ENCODE measurements at places on chromosomes 5 and 9.

DNA sequence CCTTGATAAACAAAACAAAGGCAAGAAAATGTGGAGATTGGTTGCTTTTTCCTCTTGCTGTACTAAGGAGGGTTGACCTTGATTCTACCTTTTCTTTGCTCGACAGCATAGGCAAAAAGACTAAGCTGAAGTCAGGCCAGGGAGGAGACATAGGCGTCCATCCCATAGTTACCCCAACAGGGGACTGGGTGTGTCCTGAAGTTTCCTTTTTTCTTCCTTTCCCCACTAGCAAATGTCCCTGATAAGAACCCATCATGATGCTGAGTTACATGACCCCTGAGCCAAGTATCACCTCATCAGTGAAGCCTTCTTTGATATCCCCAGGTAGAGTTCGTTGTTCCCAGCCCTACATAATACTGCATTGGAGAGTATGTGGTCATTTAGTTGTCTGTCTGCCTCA is 9.9 kb upstream of the SHROOM1 start:
- no peak for ATAC-seq

- ATAC-seq: no peak
Observed at GRCh38 chr5:168681556-168682183, 102.5 kb upstream of the PANK3 start.

DNA sequence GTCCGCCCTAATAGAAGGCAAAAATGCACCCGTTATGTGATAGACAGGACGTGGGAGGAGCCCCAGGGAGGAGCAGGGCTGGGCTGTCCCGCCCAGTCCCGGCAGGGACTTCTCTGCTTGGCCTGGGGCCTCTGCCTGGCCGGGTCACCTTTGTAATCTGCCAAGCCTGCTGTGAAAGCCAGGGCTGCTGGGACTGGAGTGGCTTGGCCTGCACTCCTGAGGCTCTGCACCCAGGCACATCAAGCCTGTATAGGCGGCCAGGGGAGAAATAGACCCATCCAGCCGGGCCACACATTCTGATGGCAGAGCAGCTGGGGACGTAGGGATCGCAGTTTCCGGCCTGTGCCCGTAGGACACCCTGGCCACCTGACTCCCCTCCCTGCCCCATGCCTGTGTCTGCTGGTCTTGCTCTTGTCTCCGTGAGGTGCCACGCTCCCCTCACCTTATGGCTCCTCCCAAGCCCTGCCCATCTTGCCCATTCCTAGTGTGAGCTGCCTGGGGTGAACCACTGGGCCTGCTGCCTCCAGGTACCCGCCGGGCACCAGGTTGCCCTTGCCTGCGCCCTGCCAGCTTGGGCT is 28.1 kb downstream of the DYNC2I2 start:
- ATAC-seq: peak; percentile 22

DNA sequence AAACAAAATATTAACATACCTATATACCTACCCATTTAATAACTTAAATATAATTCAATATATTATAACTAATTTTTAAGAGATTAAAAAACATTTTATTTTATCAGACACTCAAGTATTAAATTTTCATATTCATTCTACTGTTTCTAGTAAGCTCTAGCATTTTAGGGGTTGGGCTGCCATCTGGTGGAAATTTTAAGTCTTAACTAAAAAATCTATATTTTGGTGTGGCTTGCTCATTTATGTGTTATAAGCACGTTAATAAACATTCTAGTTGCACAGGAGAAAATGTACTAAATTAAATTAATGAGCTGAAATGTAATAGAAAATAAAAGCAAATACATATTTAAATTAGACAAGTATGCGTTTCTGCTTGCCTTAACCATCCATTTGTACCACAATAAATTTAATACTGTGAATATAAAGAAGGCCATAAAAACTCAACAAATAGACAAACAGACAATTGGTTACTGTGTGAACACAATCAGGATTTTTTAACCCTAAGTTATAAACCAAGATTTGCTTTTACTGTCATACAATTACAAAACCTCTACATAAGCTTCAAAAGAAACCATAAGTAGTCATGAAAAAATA is 1728.3 kb upstream of the CDH9 start:
- peak; percentile 28 for ATAC-seq

GRCh38 chr5:93831449-93831848 is 90.0 kb upstream of the POU5F2 start:
- peak; percentile 96 for ATAC-seq

DNA sequence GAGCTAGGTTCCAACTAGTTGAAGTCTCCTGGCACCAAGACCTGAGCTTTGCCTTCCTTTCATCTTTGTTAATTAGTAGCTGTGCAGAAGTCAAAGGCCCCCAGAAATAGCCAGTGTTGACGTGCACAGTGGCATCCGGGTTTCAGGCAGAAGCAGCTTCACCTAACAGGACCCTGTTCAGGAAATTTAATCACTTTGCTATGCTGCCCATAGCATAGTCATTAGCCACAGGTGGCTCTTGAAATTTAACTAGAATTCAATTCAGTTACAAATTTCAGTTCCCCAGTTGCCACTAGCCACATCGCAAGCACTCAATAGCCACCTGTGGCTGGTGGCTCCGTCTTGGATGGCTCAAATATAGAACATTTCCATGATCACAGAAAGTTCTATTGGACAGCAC is 179.1 kb downstream of the GOLPH3 start:
- no peak for ATAC-seq

DNA sequence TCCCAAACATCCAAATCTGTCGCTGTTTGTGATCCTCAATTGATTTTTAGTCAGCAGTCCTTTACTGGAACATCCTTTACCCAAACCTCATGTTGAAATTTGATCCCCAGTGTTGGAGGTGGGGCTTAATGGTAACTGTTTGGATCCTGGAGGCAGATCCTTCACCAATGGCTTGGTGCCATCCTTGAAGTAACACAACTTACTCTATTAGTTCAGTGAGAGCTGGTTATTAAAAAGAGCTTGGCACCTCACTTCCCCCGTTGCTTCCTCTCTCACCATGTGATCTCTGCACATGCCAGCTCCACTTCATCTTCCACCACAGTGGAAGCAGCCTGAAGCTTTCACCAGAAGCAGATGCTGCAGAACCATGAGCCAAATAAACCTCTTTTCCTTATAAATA is 40.3 kb downstream of the DNAJB5 start:
- ATAC-seq: no peak

DNA sequence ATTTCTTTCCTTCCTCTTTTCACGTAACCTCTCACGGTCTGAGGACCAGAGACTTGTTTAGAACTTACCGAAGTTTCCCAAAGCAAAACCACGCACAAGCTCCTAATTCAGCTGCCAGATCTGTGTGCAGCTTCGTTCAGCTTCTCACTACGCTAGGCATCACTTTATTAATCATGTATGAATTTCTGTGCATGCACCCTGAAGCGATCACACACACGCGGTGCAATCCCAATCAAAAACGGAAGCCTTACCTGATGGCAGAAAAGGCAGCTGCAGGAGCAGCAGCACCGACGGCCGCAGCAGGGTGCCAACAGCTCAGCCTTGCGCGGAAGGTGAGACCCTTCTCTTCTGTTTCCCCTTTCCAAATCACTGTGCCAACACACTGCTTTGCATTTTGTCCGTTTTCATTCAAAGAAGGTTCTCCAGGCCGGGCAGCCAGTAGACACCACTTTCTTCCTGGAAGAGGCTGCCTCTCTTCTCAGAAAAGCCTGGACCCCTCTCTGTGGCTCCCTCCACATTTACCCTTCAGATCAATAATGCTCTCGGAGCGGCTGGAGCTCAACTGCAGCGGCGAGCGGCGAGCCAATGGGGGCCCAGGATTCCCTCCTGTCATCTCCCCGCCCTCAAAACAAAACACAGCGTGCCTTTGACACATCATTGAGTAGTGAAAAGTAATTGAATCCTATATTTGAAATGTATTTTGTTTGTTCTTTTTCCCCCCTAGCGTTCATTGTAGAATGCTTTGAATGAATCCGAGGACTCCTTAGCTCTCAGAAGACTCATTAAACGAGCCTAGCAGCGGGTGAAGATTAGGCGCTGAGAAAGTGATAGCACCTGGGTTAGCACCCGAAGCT is at the start of gene CDH12:
TSS of gene CDH12 (minus strand) at position 538 of the 854 bp plus-strand sequence.
- peak; percentile 26 for ATAC-seq

GRCh38 chr5:180618829-180619562 is 27.7 kb upstream of the SCGB3A1 start:
- ATAC-seq: peak; percentile 81

GRCh38 chr5:15524712-15525111 is 24.7 kb downstream of the FBXL7 start:
- no peak for ATAC-seq

- no peak for ATAC-seq
Observed at GRCh38 chr5:77306531-77306930, 96.1 kb downstream of the PDE8B start.

- peak; percentile 50 for ATAC-seq
Observed at GRCh38 chr9:129568560-129569501, 52.1 kb downstream of the C9orf50 start.

- ATAC-seq: no peak
Observed at GRCh38 chr5:39464088-39464487, 39.3 kb upstream of the DAB2 start.
